ENCODE measurements at places on chromosomes 1 and 21. TPM values are rescaled to one million over a fixed set of nuclear protein-coding genes. Genes with fewer than 3 reads are reported as not detected.

CCDC17 gene
- total RNA-seq: 0.14 TPM

FAM131C gene
- 19.5 TPM for total RNA-seq

LEPR gene
- total RNA-seq: 1.8 TPM

S100A16 gene
- 548 TPM for total RNA-seq

PLPP3 gene
- 30.4 TPM for total RNA-seq

SPRR2E gene
- total RNA-seq: not detected

AMY1C gene
- total RNA-seq: not detected

TSTD1 gene
- total RNA-seq: 0.25 TPM

RGSL1 gene
- total RNA-seq: not detected

TNFRSF14 gene
- 0.10 TPM for total RNA-seq

TRIM62 gene
- 1.9 TPM for total RNA-seq

MAN1C1 gene
- total RNA-seq: 0.30 TPM

PTGFR gene
- not detected for total RNA-seq

DHDDS gene
- total RNA-seq: 22.8 TPM

GPR153 gene
- 3.4 TPM for total RNA-seq

BRDT gene
- total RNA-seq: not detected

TGFB2 gene
- total RNA-seq: 14.8 TPM

C4BPA gene
- total RNA-seq: 0.52 TPM

LAMC2 gene
- total RNA-seq: 24.4 TPM

CYP2J2 gene
- 0.11 TPM for total RNA-seq

TMPRSS2 gene
- total RNA-seq: 0.27 TPM

HLX gene
- total RNA-seq: 4.2 TPM

PADI2 gene
- total RNA-seq: 1.1 TPM

KCNE1 gene
- total RNA-seq: not detected

UBQLN4 gene
- 39.7 TPM for total RNA-seq

COL9A2 gene
- 0.56 TPM for total RNA-seq

NCF2 gene
- 1.9 TPM for total RNA-seq

OR2L3 gene
- total RNA-seq: not detected

SRGAP2 gene
- 19.3 TPM for total RNA-seq

KRTAP11-1 gene
- not detected for total RNA-seq

HSD3B1 gene
- not detected for total RNA-seq

PDC gene
- not detected for total RNA-seq

S100A12 gene
- total RNA-seq: not detected

ASTN1 gene
- not detected for total RNA-seq

RSPH1 gene
- 0.68 TPM for total RNA-seq

TRAF3IP3 gene
- not detected for total RNA-seq

LMX1A gene
- not detected for total RNA-seq

XCL2 gene
- total RNA-seq: not detected

SLC45A3 gene
- total RNA-seq: 5.0 TPM

NDUFS2 gene
- 81.0 TPM for total RNA-seq

ABCG1 gene
- total RNA-seq: 2.7 TPM

CELA2B gene
- not detected for total RNA-seq

ENSA gene
- total RNA-seq: 133 TPM

NR5A2 gene
- total RNA-seq: 3.8 TPM

WDR64 gene
- not detected for total RNA-seq

S100A1 gene
- total RNA-seq: 0.75 TPM

AMY1B gene
- not detected for total RNA-seq

ZFYVE9 gene
- total RNA-seq: 8.3 TPM

OR2T29 gene
- total RNA-seq: not detected

CSMD2 gene
- total RNA-seq: not detected

BEND5 gene
- not detected for total RNA-seq

SYT14 gene
- total RNA-seq: 0.10 TPM

All from A549 treated with Mapracorat at 1 μM for 4 hours (cell line).